Suppressor macrophage treated with lipopolysaccharide for 1 hour (primary cell): ENCODE measurements at places on chromosomes 12 and 14.
A peak's percentile ranks its signal among the peaks of the same experiment; 100 is the strongest.

- DNase-seq = peak; percentile 49
Measured at GRCh38 chr14:21748869-21749303, 75.3 kb upstream of the OR4E1 start.

- no peak for DNase-seq
Measured at GRCh38 chr12:100795174-100795799, 711 bp downstream of the ANO4 start.

DNA sequence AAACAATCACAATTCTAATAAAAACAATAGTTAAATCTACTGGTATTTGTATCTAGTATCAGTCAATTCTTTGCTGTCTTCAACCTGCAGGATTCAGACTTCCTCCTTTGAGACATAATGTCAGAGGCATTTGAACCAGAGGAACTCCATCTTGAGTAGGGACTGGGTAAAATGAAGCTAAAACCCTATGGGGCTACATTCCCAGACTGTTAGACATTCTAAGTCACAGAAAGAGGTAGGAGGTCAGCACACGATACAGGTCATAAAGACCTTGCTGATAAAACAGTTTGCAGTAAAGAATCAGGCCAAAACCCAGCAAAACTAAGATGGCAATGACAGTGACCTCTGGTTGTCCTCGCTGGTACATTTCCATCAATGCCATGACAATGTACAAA lies 48.2 kb upstream of the MAP3K9 start:
- DNase-seq = no peak

DNA sequence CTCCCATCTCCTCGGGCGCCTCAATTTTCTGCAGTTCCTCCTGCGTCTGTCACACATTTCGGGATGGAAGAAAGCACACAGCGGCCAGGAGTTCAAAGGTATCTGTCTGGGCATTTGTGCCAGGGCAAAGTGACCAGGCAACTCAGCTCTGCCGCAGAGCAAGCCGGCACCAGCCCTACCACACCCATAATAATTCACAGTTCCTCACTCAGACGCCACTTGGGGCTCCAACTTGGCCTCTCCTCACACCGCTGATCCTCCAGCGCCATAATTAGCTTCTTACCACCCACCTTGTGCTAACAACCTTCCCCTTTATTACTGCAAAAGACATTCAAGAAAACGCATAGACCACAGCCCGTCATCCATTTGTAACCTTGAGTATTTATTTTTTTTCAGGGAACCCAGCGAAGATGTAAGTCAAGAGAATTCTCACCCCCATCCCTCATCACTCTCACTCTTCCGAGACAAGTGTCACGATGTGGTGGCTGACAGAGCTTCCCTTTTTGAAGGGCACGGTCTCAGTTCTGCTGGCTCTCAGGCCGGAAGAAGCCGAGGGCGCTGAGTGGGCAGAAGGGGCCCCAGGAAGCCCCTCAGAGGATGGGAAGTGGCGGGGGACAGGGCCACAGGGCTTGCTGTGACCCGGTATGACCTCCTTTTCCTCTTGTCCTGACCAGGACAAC lies 25.2 kb upstream of the NCOR2 start:
- DNase-seq = peak; percentile 85

GRCh38 chr12:45730348-45731189 lies 1.1 kb downstream of the ARID2 start:
- peak; percentile 52 for DNase-seq

- peak; percentile 43 for DNase-seq
Measured at GRCh38 chr12:118063576-118064391, 2.8 kb upstream of the WSB2 start.

GRCh38 chr14:91021991-91022621 lies 38.3 kb downstream of the RPS6KA5 start:
- no peak for DNase-seq

- DNase-seq = no peak
Measured at GRCh38 chr14:21334202-21334906, 49.5 kb downstream of the SUPT16H start.

DNA sequence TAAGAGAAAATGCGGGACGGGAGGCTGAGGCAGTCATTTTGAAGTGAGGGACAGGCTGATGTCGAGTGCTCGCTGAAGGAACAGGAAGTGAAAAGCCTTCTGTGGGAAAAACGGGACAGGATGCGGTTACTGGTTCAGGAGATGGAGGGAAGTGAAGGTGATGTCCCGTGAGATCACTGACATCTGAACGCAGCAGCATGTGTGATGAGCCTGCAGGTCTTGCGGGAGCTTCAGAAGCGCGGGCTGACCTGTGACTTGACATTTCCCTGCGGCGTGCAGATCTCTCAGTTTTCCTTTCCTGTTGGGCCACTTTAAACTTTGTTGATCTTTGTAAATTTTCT lies 77.8 kb downstream of the DDX51 start:
- peak; percentile 38 for DNase-seq

- DNase-seq = no peak
Measured at GRCh38 chr14:101707863-101708620, 53.5 kb upstream of the PPP2R5C start.

- no peak for DNase-seq
Measured at GRCh38 chr14:70742316-70742715, 67.0 kb downstream of the MAP3K9 start.

DNA sequence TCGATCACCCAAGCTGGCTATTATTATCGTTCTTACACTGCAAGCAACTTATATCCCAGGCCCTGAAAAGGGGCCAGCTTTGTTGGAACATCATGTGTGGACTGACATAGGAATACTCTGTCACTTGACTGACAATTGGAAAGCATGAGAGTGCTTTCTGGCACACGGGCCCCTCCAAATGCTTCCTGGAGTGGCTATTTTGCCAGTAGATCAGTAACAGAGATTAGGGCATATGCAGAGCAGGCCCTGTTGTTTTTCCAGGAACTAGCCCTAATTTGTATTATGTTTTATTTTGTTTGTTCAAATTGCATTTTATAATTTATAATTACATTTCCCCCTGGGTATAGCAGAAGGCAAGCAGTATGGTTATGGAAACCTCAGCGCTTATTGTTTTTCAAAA lies 170.1 kb upstream of the FRMD6 start:
- no peak for DNase-seq

DNA sequence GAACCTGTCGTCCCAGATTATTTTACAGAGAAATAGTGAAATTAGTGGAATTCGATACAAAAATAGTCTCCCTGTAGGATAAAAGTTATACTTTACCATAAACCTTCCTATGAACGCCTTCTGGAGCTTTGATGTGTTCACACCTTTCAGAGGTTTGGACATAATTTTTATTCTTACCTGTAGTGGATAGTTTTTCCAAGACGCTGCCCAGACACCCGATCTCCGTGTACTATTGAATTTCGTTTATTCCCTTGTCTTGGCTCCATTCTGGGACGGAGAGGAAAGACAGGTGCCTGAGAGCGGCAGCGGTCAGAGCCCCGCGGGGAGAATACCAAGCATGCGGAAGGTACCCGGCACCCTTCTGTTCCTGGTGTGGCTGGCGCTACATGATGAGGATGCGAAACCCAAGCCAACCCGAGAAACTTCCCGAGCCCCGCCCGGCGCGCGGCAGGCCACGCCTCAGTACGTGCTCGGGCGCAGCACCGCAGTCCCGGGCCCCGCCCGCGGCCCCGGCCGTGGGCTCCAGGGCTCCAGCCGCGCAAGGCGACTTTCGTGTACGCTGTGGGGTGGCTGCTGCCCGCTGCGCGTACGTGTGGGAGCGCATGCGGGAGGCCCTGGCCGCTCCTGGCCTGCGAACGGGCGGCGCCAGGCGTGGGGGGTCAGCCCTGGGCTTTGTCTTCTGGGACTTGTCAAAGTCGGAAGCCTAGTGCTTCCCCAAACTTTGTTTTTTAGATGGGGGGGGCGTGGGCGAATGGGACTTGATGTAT lies 11.3 kb upstream of the SNAPC1 start:
- peak; percentile 96 for DNase-seq
